DMS 273 treated with DMSO at 0.1 percent for 48 hours (cell line): ENCODE measurements at places on chromosomes 3 and 15.
A peak's percentile ranks its signal among the peaks of the same experiment; 100 is the strongest.

DNA sequence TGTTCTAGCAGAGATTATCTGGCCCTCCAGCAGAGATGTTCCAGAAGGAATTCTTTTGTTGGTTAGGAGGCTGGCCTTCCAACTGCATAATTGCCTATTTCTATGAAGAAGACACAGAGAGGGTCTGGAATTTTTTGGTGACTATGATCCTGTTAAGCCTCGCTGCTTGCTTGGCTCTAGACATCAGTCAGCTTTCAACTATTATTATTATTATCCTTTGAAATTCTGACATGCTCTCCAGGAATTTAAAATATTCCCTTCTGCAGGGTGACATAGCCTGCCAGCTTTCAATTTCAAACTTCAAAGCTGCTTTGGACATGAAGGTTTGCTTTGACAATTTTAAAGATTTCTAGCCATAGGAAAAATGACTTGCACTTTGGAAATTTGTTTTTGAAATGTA, 26.3 kb upstream of the ZNF148 start:
- DNase-seq: no peak

GRCh38 chr3:124201786-124202185, 209.9 kb upstream of the ROPN1 start:
- peak; percentile 76 for DNase-seq

GRCh38 chr3:41404582-41404981, 205.3 kb downstream of the CTNNB1 start:
- DNase-seq: no peak

GRCh38 chr15:30882849-30883433, 20.8 kb upstream of the FAN1 start:
- DNase-seq: no peak

DNA sequence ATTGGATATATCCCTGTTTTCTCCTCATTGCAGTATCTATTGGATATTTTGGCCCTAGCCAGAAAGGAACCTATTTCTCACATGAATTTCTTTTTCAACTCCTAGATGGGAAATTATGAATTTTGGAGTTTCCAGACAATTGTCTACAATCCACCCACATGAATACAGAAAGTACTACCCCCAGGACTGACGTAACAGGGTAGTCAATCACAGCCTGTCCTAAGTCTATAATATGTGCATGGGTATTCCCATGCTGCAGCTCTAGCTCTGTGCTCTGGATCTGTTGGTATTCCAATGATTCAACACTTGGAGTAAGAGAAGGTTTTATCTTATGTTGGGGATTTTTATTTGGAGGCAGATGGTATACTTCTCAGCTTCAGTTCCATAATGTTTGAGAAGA, 393.1 kb upstream of the ARRDC4 start:
- DNase-seq: no peak

GRCh38 chr3:12997387-12997786, 75.8 kb downstream of the IQSEC1 start:
- DNase-seq: no peak

- DNase-seq: no peak
These were observed 15.9 kb downstream of the RPLP1 start for GRCh38 chr15:69468241-69469121.

- DNase-seq: no peak
These were observed 40.2 kb downstream of the ATP2B2 start for GRCh38 chr3:10465161-10465560.

DNA sequence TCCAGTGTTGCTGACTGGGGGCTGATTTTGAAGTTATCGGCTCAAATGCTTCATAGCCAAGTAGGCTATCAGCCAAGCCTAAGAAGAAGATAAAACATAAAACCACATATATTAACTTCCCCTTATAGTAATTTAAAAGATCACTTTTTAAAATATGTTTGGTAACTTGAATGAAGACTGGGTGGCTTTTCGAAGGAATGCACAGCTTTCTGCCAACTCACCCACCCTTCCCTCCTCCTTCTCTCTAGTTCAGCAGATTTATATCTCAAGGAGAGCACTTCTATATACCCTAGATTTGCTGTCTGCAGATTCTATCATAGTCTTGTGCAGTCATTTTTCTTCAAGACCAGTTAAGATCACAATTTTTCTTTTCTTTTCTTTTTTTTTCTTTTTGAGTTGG, 189.4 kb upstream of the CHRM5 start:
- no peak for DNase-seq

- DNase-seq: no peak
These were observed 19.2 kb upstream of the EPHB1 start for GRCh38 chr3:134775831-134776230.

- DNase-seq: no peak
These were observed 31.9 kb upstream of the ZBED2 start for GRCh38 chr3:111627092-111627491.

GRCh38 chr3:80696280-80696679, 928.5 kb upstream of the ROBO1 start:
- DNase-seq: no peak

DNA sequence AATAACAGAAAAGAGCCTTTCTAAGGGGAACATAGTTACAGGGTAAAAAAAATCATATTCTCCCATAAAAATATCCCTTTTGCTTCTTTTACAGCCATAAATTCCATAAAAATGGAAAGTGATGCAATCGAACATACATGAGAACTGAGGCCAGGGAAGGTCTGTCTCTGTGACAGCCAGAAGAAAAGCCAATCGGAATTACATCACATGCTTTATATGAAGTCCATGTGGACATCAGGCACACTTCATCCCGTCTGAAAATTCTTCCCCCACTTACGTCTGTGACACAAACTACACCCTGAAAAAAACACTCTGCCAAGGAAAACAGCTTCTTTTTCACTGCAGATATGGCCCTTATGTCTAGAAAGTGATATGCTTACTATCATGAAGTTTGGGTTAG, 323.5 kb downstream of the ERC2 start:
- no peak for DNase-seq

DNA sequence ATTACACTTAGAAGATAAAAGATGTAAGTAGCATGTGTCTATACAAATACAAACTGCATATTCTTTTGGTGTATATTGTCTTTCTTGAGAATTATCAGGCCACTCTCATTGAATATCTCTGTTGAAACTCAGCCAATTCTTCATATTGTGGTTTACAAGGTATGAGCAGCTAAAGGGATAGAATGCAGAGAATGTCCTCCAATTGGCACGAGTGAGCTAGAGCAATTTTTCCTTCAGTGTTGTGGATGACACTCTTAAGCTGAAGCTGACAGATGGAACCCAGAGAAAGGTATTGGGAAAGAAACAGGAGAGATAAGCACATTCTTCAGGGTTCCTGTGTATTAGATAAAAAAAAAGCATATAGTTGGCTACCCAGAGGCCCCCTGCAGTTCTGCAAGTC, 453.1 kb downstream of the EPHA3 start:
- DNase-seq: no peak

GRCh38 chr3:188452158-188452772, 298.3 kb downstream of the LPP start:
- no peak for DNase-seq

DNA sequence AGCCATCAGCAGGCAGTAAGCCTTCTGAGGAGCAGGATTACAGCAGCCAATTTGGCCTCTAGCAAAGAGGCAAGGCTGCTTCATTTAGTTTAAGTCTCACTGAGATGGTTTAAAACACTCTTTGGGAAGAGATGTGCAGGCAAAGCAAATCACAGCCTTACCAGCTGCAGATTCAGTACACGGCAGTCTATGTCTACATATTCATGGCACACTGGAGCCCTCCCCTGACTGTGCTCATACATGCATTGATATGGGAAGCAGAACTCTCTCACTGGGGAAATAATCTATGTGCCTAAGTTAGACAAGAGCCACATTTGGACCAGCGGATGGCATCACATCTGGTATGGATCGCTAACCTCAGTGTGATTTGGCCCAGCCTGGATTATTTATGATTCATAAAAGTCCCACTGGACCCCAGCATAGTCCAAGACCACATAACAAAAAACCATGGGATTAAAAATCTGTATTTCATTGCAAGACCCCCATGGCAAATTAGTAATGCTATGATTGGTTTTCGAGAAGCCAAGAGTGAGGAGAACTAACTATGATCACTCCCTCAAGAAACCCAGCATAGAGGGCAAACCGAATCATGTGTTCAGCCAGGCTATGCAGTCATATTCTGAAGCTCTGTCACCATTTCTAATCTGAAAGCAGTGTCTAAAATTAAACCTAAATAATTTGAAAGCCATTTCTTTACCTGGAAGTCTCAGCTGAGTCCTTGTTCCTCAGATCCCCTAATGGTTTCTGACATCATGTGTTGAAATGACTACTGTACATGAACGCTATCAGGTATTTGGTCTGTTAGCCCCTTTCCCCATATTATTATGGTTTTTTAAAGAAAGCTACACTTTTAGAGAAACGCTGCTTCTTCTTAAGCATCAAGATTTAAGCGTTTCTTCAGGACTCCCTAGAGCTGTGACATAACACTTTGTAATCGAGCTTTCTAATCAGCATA, 1.2 kb downstream of the PRICKLE2 start:
- DNase-seq: peak; percentile 64

DNA sequence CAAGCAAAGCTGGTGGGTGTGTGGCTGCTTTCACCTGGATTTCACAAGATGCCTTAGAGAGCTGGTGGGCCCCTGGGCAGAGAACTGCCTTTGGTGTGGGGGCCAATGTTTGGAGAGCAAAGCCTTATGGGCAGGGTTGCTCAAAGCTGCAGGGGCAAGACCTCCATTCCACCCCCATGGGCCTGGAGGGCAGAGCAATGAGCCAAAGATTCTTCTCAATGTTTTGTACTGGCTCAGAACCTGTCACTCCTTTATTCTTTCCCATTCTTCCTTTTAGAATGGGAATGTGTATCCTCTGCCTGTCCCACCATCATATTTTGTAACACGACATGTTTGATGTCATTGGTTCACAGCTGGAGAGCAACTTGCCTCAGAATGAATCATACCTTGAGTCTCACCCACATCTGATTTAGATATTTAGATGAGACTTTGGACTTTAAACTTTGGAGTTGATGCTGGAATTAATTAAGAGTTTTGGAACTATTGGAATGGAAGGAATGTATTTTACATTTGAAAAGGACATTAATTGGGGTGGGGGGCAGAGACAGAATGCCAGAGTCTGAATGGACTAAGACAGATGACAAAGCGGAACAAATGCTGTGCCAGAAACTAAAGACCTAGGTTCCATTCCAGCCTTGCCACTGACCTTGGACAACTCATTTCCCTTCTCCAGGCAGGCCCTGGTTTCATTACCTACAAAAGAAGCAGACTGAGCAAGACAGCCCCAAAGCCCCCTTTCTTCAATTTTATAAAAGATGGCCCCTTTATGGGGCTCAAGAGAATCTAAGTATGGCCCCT, 72.9 kb downstream of the DAPK2 start:
- no peak for DNase-seq

- DNase-seq: no peak
These were observed 121.7 kb downstream of the LIPC start for GRCh38 chr15:58553365-58553918.

- no peak for DNase-seq
These were observed 155.2 kb downstream of the DNAJB8 start for GRCh38 chr3:128311441-128311844.

DNA sequence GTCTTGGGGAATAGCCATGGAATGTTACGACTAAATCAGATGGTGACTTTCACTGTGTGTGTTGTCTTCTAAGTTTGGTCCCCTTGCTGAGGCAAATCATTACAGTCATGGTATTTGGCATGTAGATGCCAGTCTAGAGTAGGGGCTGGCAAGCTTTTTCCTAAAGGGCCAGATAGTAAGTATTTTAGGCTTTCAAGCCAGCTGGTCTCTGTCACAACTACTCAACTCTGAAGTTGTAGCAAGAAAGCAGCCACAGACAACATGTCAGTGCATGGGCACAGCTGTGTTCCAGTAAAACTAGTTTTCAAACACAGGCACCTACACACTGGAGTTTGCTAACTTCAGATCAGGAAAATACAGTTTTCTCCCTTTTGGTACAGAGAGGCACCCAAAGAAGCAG, 39.3 kb downstream of the CCR3 start:
- DNase-seq: no peak

GRCh38 chr15:66285533-66286280, 7.7 kb upstream of the DIS3L start:
- no peak for DNase-seq

DNA sequence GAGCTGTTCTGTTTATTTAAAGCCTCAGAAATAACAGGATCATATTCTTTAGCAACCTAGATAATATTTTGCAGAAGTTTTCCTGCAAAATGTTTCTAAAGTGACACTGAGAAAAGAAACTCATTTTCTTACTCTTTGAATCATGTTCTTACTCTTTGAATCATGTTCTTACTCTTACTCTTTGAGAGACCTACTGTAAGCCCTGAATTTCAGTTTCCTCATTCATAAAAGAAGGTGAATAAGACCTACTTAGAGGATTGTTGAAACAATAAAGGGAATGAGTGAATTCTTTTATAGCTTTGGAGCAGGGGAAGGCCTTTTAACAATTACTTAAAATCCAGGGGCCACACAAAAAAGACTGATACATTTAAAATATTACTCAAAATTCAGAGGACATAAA, 221.7 kb upstream of the CMC1 start:
- no peak for DNase-seq

DNA sequence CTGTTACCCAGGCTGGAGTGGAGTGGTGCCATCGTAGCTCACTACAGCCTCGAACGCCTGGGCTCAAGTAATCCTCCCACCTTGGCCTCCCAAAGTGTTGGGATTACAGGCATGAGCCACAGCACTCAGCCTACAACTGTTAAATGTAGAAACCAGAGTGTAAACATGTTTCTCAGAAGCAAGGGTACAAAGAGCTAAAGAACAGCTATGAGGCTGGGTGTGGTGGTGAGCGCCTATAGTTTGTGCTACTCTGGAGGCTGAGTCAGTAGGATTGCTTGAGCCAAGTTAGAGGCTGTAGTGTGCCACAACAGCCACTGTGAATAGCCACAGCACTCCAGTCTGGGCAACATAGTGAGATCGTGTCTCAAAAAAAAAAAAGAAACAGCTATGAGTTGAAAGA, 4.8 kb upstream of the MINDY2 start:
- no peak for DNase-seq

GRCh38 chr3:37680401-37680800, 181.3 kb upstream of the CTDSPL start:
- DNase-seq: no peak

DNA sequence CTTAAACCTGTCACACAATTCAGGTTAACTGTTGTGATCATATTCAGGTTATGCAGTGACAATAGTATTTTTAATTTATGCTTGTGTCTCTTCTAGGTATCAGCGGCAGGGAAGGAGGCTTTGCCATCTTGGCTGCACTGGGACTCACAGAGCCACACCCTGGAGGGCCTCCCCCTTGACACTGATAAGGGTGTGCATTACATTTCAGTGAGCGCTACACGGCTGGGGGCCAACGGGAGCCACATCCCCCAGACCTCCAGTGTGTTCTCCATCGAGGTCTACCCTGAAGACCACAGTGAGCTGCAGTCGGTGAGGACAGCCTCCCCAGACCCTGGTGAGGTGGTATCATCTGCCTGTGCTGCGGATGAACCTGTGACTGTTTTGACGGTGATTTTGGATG, 23.6 kb upstream of the BSN start:
- no peak for DNase-seq
